ENCODE measurements at places on chromosomes 2 and 18.

DNA sequence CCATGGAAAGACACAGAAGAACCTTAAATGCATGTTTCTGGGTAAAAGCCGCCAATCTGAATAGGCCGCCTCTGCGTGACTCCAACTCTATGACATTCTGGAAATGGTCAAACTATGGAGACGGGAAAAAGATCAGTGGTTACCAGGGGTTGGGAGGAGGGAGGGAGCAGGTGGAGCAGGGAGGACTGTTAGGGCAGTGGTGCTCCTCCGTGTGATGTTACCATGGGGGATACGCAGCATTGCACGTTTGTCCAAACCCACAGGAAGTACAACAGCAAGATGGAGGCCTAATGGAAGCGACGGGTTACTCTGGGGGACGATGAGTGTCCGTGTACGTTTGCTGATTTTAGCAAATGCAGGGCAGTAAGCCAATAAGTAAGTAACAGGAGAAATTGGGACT is 17.2 kb downstream of the TMEM18 start:
- no peak for DNase-seq
- no peaks in the 10 kb centered on the region for H3K27me3 ChIP-seq
- no peak overlapping the region for H3K4me3 ChIP-seq

- no peaks in the 10 kb centered on the region for H3K4me1 ChIP-seq
- no peak for DNase-seq
- no peaks in the 10 kb centered on the region for H3K36me3 ChIP-seq
- H3K27me3 ChIP-seq = peaks cover 11% of the 10 kb centered on the region
Observed at GRCh38 chr18:61503688-61504087, 170.5 kb downstream of the CDH20 start.

GRCh38 chr2:174158003-174158402 is 90.3 kb downstream of the OLA1 start:
- peaks cover 16% of the 10 kb centered on the region for H3K4me1 ChIP-seq
- no peak overlapping the region for H3K27ac ChIP-seq
- H3K36me3 ChIP-seq = no peaks in the 10 kb centered on the region
- DNase-seq = no peak
- H3K4me3 ChIP-seq = no peak overlapping the region

GRCh38 chr2:237043866-237044265 is 41.8 kb upstream of the COPS8 start:
- H3K4me3 ChIP-seq = no peak overlapping the region
- peaks cover 3% of the 10 kb centered on the region for H3K27me3 ChIP-seq
- no peak for DNase-seq

DNA sequence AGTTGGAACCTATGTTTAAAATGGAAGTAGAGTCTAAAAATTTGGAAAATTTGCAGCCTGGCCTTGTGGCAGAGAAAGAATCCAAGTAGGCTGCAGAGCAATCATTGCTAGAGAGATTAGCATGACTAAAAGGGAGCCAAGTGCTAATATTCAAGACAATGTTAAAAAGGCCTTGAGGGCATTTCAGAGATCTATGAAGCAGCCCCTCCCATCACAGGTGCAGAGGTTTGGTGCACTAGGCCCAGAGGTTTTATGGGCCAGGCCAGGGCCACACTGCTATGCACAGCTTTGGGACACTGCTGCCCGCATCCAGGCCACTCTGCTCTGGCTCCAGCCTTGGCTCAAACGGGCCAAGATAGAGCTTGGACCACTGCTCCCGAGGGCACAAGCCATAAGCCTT is 6.7 kb upstream of the IL1A start:
- H3K27ac ChIP-seq = no peak overlapping the region
- H3K4me3 ChIP-seq = no peak overlapping the region
- DNase-seq = no peak
- no peaks in the 10 kb centered on the region for H3K27me3 ChIP-seq
- no peaks in the 10 kb centered on the region for H3K4me1 ChIP-seq
- H3K36me3 ChIP-seq = no peaks in the 10 kb centered on the region

GRCh38 chr2:218262631-218263586 is 2.1 kb downstream of the GPBAR1 start:
- H3K27ac ChIP-seq = no peak overlapping the region
- no peak overlapping the region for H3K4me3 ChIP-seq
- no peaks in the 10 kb centered on the region for H3K36me3 ChIP-seq

GRCh38 chr2:163528640-163529217 is 207.1 kb downstream of the FIGN start:
- no peaks in the 10 kb centered on the region for H3K4me1 ChIP-seq
- DNase-seq = no peak
- no peaks in the 10 kb centered on the region for H3K27me3 ChIP-seq

DNA sequence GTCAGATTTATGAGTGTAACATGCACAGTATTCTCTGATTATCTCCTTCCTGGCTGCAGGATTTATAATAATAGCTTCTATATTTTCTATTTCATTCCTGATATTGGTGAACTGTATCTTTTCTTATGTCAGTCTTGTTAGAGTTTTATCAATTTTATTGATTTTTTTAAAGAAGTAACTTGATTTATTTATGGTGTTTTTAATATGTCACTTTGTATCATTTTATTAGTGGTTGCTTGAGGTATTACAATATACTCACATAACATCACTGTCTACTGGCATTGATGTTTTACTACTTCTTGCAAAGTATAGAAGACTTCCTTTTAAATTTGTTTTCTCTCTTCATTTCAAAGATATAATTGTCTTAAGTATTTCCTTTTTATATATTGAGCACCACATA is 270.5 kb upstream of the GYPC start:
- no peak overlapping the region for H3K27ac ChIP-seq
- no peaks in the 10 kb centered on the region for H3K4me1 ChIP-seq
- no peak for DNase-seq
- no peak overlapping the region for H3K4me3 ChIP-seq
- H3K36me3 ChIP-seq = peaks cover 3% of the 10 kb centered on the region

GRCh38 chr2:6906165-6906741 is 11.0 kb upstream of the RNF144A start:
- peaks cover 32% of the 10 kb centered on the region for H3K36me3 ChIP-seq
- H3K27me3 ChIP-seq = no peaks in the 10 kb centered on the region
- H3K27ac ChIP-seq = no peak overlapping the region
- peaks cover 64% of the 10 kb centered on the region for H3K4me1 ChIP-seq

DNA sequence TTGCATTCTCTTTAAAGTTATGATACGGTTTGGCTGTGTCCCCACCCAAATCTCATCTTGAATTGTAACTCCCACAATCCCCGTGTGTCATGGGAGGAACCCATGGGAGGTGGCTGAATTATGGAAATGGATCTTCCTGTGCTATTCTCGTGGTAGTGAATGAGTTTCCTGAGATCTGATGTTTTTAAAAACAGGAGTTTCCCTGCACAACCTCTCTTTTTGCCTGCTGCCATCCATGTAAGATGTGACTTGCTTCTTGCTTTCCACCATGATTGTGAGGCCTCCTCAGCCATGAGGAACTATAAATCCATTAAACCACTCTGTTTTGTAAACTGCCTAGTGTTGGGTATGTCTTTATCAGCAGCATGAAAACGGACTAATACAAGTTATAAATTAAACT is 37.5 kb upstream of the SESTD1 start:
- no peaks in the 10 kb centered on the region for H3K4me1 ChIP-seq
- H3K27me3 ChIP-seq = peaks cover 5% of the 10 kb centered on the region
- no peak overlapping the region for H3K27ac ChIP-seq
- H3K36me3 ChIP-seq = no peaks in the 10 kb centered on the region

DNA sequence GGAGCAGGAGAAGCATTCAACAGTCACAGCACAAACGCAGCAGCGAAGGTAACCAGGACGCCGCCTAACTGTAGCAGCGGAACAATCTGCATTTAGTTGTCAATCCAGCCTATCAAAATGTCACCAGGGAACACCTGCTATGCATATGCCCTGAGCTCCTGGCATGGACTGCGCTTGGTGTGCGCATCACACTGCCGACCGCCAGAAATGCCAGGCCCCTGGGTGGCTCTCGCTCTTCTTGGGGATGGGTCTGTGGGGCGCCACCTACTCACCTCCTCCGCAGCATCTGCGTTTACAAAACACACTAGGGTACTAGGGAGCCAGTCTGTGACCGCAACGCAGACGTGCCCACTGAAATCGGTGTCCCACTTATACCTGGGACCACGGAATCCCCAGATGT is 31.7 kb downstream of the ZNF516 start:
- no peak overlapping the region for H3K27ac ChIP-seq
- H3K4me1 ChIP-seq = peaks cover 40% of the 10 kb centered on the region
- DNase-seq = no peak
- H3K4me3 ChIP-seq = no peak overlapping the region
- H3K36me3 ChIP-seq = no peaks in the 10 kb centered on the region

- H3K4me1 ChIP-seq = no peaks in the 10 kb centered on the region
- no peak overlapping the region for H3K4me3 ChIP-seq
- no peak for DNase-seq
- H3K27me3 ChIP-seq = peaks cover 5% of the 10 kb centered on the region
Observed at GRCh38 chr2:200259577-200259957, 46.9 kb upstream of the SPATS2L start.

DNA sequence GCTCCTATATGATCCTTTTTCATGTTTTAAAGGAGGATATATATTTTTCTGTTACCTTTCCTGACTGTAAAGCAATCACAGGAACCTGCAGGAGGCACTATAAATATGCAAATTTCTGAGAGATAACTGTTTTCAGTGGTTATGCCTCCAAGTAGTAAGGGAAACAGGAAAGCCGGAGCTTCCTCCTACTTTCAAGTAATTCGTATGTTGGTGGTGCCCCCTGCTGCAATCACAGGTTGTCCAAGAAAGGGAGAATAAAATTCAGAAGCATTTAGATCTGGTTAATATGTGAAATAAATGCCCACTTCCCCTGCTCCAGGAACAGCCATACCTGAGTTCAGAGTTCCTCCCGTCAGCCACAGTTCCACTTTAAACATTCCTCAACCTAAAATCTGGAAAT is 12.0 kb upstream of the BCL11A start:
- H3K36me3 ChIP-seq = no peaks in the 10 kb centered on the region
- DNase-seq = no peak
- peaks cover 31% of the 10 kb centered on the region for H3K27me3 ChIP-seq
- H3K27ac ChIP-seq = no peak overlapping the region

DNA sequence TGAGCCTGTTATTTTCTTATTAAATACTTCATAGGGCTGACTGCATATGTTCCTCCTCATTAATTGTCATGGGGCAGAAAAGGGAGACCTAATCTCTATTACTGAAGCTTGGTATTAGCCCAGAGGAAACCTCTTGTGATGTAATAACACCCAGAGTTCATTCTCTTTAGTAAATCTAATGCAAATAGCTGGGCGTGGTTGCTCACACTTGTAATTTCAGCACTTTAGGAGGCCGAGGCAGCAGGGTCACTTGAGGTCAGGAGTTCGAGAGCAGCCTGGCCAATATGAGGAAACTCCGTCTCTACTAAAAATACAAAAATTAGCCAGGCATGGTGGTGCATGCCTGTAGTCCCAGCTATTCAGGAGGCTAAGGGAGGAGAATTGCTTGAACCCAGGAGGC is 14.7 kb downstream of the DAW1 start:
- no peaks in the 10 kb centered on the region for H3K36me3 ChIP-seq
- peaks cover 1% of the 10 kb centered on the region for H3K4me1 ChIP-seq
- no peak for DNase-seq
- no peak overlapping the region for H3K4me3 ChIP-seq

- peaks cover 8% of the 10 kb centered on the region for H3K36me3 ChIP-seq
- no peak for DNase-seq
- no peaks in the 10 kb centered on the region for H3K27me3 ChIP-seq
- peaks cover 3% of the 10 kb centered on the region for H3K4me1 ChIP-seq
- H3K4me3 ChIP-seq = no peak overlapping the region
Observed at GRCh38 chr2:75340560-75340959, 141.2 kb upstream of the TACR1 start.

DNA sequence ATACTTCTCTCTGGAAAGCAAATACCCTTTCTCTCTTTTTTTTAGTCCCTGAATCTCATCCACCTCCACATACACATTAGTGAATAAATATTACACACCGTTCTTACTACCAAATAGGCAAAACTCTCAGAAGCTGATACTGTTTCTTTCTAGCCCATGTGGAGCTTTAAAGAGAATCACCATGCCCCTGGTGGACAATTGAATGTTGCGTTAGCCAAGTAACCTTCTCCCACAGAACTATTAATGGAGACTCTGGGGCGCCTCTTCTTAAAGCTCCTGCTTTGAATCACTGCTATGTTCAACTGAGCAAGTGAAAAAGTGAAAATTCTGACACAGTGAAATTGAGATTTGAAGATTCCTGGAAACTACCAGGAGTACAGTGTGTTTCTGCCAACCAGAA is 522.8 kb upstream of the CDH7 start:
- no peak overlapping the region for H3K4me3 ChIP-seq
- no peaks in the 10 kb centered on the region for H3K4me1 ChIP-seq
- no peaks in the 10 kb centered on the region for H3K27me3 ChIP-seq
- no peak overlapping the region for H3K27ac ChIP-seq

DNA sequence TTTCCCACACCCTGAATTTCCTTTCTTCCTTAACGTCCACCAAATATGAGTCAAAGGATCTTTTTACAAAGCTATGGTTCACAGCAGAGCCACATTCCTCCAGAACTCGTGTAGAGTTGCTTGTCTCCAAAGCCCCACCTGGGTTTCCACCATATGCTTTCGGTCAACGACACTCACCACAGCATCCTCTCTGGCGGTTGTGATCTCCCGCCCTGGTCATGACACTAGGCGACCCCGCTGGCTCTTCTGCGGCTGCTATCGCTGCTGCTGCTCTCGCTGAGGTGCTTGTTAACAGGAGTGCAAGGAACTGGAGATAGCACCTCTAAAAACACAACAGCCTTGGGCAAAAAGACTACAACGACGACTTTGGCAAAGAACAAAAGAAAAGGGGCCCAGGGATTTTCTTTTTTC is 340 bp downstream of the SLC40A1 start:
- peaks cover 6% of the 10 kb centered on the region for H3K27me3 ChIP-seq
- peaks cover 21% of the 10 kb centered on the region for H3K4me1 ChIP-seq
- H3K4me3 ChIP-seq = peak overlapping the region; percentile 94

GRCh38 chr18:65906621-65907034 is 155.8 kb downstream of the CDH7 start:
- no peaks in the 10 kb centered on the region for H3K4me1 ChIP-seq
- DNase-seq = no peak
- no peaks in the 10 kb centered on the region for H3K27me3 ChIP-seq
- H3K4me3 ChIP-seq = no peak overlapping the region
- no peaks in the 10 kb centered on the region for H3K36me3 ChIP-seq

GRCh38 chr2:235729557-235729947 is 235.7 kb downstream of the AGAP1 start:
- peaks cover 9% of the 10 kb centered on the region for H3K27me3 ChIP-seq
- H3K27ac ChIP-seq = no peak overlapping the region
- no peak for DNase-seq
- H3K36me3 ChIP-seq = no peaks in the 10 kb centered on the region
- H3K4me1 ChIP-seq = no peaks in the 10 kb centered on the region

DNA sequence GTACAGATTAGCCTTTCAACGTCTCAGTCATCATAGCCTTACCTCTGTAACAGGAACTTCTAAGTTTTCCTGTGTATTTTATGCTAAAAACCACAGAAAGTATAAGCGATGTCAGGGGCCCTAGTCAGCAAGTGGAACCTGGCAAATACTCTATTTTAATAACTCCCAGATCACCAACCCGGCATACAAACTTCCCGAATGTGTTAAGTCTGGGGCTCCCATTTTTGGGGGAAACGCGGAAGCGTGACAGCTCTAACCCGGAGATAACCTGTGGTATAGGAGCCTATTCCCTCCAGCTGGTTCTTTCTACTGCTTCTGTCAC is 574 bp downstream of the NIFK start:
- H3K4me1 ChIP-seq = peaks cover 60% of the 10 kb centered on the region
- no peaks in the 10 kb centered on the region for H3K27me3 ChIP-seq
- peak overlapping the region; percentile 98 for H3K27ac ChIP-seq
- peak overlapping the region; percentile 96 for H3K4me3 ChIP-seq
